ENCODE measurements at places on chromosomes 5 and 9. TPM values are rescaled to one million over a fixed set of nuclear protein-coding genes. Genes with fewer than 3 reads are reported as not detected.

OLFML2A gene
- total RNA-seq = 15.5 TPM

SMIM33 gene
- not detected for total RNA-seq

DBH gene
- total RNA-seq = not detected

SLC1A3 gene
- total RNA-seq = 53.2 TPM

CCL28 gene
- 0.16 TPM for total RNA-seq

ELOVL7 gene
- 0.12 TPM for total RNA-seq

NFIB gene
- 98.2 TPM for total RNA-seq

GRCh38 chr5:9381464-9381863 is 164.4 kb downstream of the SEMA5A start:
- no peaks in the 10 kb centered on the region for H3K27me3 ChIP-seq
- DNase-seq = no peak
- H3K36me3 ChIP-seq = peaks cover 14% of the 10 kb centered on the region
- peaks cover 7% of the 10 kb centered on the region for H3K4me1 ChIP-seq
- H3K4me3 ChIP-seq = no peak overlapping the region

DNA sequence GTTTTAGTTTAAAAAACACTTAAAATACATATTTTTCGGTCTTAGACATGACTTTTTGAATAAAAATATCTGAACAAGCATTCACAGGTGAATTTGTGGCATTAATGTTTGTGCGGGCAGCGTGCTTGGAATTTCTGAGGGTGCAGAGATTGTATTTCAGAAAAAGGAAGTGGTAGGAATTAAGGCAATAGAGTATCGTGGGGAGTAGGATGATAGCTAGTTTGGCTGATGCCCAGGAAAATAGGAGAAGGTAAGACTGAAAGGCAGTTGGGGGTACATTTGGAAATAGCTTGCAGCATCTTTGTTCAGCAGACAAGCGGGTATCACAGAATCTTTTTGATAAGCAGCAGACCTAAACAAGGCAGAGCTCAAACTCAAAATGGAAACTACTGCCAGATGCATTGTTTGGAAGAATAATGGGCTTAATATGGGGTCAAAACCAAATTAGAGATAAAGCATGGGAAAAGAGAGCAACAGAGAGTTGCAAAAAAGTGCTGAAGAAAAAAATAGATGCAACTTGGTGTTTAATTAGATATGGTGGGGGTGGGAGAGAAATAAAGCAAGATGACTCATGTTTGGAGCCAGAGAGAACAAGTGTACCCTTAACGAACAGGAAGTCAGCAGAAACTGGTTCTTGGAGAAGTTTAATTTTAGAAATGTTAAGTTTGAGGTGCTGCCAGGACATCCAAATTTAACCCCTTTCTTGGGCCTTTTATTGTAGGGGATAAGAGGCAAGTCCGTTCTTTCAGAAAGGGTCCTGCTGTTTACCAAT is 85.7 kb upstream of the ARRDC3 start:
- no peak overlapping the region for H3K4me3 ChIP-seq
- no peaks in the 10 kb centered on the region for H3K27me3 ChIP-seq
- no peak overlapping the region for H3K27ac ChIP-seq
- H3K4me1 ChIP-seq = no peaks in the 10 kb centered on the region
- no peaks in the 10 kb centered on the region for H3K36me3 ChIP-seq
- no peak for DNase-seq

- no peak overlapping the region for H3K4me3 ChIP-seq
- peak overlapping the region; percentile 27 for H3K27ac ChIP-seq
- DNase-seq = no peak
- H3K36me3 ChIP-seq = peaks cover 44% of the 10 kb centered on the region
- no peaks in the 10 kb centered on the region for H3K27me3 ChIP-seq
Measured at GRCh38 chr5:160033546-160034252, 24.8 kb downstream of the TTC1 start.

- peaks cover 17% of the 10 kb centered on the region for H3K4me1 ChIP-seq
- no peak for DNase-seq
- H3K27me3 ChIP-seq = no peaks in the 10 kb centered on the region
- H3K27ac ChIP-seq = peak overlapping the region; percentile 78
- no peak overlapping the region for H3K4me3 ChIP-seq
- H3K36me3 ChIP-seq = no peaks in the 10 kb centered on the region
Measured at GRCh38 chr5:143024228-143024920, 254.2 kb downstream of the ARHGAP26 start.

- H3K4me3 ChIP-seq = no peak overlapping the region
- no peak overlapping the region for H3K27ac ChIP-seq
- DNase-seq = no peak
Measured at GRCh38 chr5:174692982-174693422, 31.4 kb upstream of the MSX2 start.

DNA sequence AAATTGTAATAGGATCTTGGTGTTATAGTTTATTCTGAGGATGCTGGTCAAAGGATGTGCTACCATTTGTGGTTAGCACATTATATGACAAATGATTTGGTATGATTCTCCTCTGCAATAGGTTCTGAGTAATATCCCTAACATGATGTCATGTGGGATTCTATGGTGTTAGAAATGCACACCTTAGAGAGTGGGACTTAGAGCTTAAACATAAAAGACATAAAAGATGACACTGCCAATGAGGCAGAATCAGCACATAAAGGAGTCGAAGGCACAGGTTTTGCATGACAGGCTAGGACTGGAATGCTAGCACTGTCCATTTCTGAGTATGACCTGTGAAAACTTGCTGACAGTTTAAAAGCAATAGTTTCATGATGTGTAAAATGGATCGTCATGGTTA is 100.4 kb downstream of the OSTF1 start:
- no peaks in the 10 kb centered on the region for H3K27me3 ChIP-seq
- H3K36me3 ChIP-seq = no peaks in the 10 kb centered on the region
- DNase-seq = no peak
- no peak overlapping the region for H3K27ac ChIP-seq
- no peak overlapping the region for H3K4me3 ChIP-seq

- no peak overlapping the region for H3K4me3 ChIP-seq
- H3K4me1 ChIP-seq = no peaks in the 10 kb centered on the region
Measured at GRCh38 chr5:52771343-52772039, 16.2 kb upstream of the ITGA1 start.
